ENCODE measurements at places on chromosomes 6 and 20. TPM values are rescaled to one million over a fixed set of nuclear protein-coding genes. Genes with fewer than 3 reads are reported as not detected.

The CNBD2 gene
- 9.5 TPM for polyA plus RNA-seq

The ZNF76 gene
- polyA plus RNA-seq, result 26.3 TPM

The CRYBG1 gene
- polyA plus RNA-seq, result 0.04 TPM

The ANKEF1 gene
- 3.5 TPM for polyA plus RNA-seq

The MRPL14 gene
- 70.7 TPM for polyA plus RNA-seq

The FAM217B gene
- 14.9 TPM for polyA plus RNA-seq

The COL9A3 gene
- 1.0 TPM for polyA plus RNA-seq

The MOG gene
- polyA plus RNA-seq, result not detected

The CBLN4 gene
- polyA plus RNA-seq, result 0.18 TPM

The ZKSCAN8 gene
- 17.2 TPM for polyA plus RNA-seq

The BTN1A1 gene
- polyA plus RNA-seq, result not detected

The RIPOR2 gene
- 83.8 TPM for polyA plus RNA-seq

The KHDC1L gene
- not detected for polyA plus RNA-seq

The FOXP4 gene
- polyA plus RNA-seq, result 9.7 TPM

The ACTR5 gene
- 23.3 TPM for polyA plus RNA-seq

The MUCL3 gene
- polyA plus RNA-seq, result not detected

The RIOK1 gene
- polyA plus RNA-seq, result 27.4 TPM

The FHL5 gene
- polyA plus RNA-seq, result not detected

The SLC26A8 gene
- not detected for polyA plus RNA-seq

The PRPH2 gene
- not detected for polyA plus RNA-seq

The CARMIL1 gene
- polyA plus RNA-seq, result 5.7 TPM

The MYLK2 gene
- polyA plus RNA-seq, result 0.22 TPM

The PCK1 gene
- polyA plus RNA-seq, result 0.24 TPM

The EMILIN3 gene
- polyA plus RNA-seq, result 0.30 TPM

The FRMD1 gene
- not detected for polyA plus RNA-seq

The PPIL4 gene
- 43.6 TPM for polyA plus RNA-seq

All from neural cell (in vitro differentiated cells).